ENCODE measurements at places on chromosomes 16 and 17.
A peak's percentile ranks its signal among the peaks of the same experiment; 100 is the strongest.

- no peak for DNase-seq
Observed at GRCh38 chr17:48363161-48363560, 66.9 kb downstream of the SKAP1 start.

- no peak for DNase-seq
Observed at GRCh38 chr16:57886427-57886826, 84.1 kb upstream of the KIFC3 start.

GRCh38 chr17:42361781-42362186, 26.5 kb downstream of the STAT3 start:
- no peak for DNase-seq

GRCh38 chr16:4454623-4455022, 19.8 kb downstream of the NMRAL1 start:
- DNase-seq: peak; percentile 21

DNA sequence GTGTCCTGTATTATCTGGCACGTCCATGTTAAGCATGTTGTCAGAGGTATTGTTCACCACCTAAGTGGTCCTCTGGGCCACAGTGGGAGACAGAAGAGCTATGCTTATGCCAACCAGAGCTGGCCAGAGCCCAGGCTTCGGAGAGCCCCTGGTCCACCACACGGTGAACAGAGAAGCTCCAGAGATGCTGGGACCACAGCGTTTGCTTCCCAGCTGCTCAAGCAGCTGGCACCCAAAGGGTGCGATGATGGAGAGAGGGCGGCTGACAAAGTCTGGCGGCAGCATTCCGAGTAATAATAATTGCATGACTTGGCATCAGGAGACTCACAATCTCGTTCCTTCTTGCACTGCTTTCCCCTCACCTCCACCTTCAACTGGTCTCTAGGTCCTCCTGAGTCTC, 35.8 kb upstream of the RCVRN start:
- no peak for DNase-seq

- peak; percentile 98 for DNase-seq
Observed at GRCh38 chr17:47188876-47189731, at the start of gene CDC27. Gene CDC27 (minus strand): TSS chr17:47189295. CDS start chr17:47189172, 123 bp downstream.

GRCh38 chr17:72772331-72772821, 320.1 kb downstream of the SLC39A11 start:
- DNase-seq: no peak

- peak; percentile 65 for DNase-seq
Observed at GRCh38 chr16:81625544-81626153, 153.4 kb upstream of the PLCG2 start.

DNA sequence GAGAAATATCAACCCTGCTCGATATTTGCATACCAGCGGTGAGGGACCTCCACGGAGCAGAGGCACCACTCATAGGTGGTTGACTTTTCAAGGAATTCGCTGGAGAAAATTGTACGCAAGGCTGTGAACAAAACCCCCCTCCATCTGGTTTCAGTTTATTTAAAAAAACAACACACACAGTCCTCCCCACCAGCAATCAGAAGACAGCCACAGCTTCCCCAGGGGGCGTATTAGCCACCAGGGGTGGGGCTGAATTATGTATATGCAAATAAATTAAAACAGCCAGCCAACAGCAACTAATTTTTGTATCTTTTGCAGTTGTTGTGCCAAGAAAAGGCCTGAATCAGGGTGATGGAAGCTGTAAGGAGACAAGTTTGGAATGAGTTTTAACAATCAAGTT, 5.9 kb upstream of the HSD11B2 start:
- peak; percentile 54 for DNase-seq

GRCh38 chr17:18314059-18314730, 599 bp downstream of the TOP3A start:
- DNase-seq: peak; percentile 31

- no peak for DNase-seq
Observed at GRCh38 chr16:6019490-6019991, 921.9 kb upstream of the EEF2KMT start.

- DNase-seq: no peak
Observed at GRCh38 chr17:43125967-43126910, 1.1 kb upstream of the BRCA1 start.

GRCh38 chr16:84618581-84619460, 943 bp upstream of the COTL1 start:
- DNase-seq: peak; percentile 99

GRCh38 chr17:57662041-57662440, 83.1 kb downstream of the CCDC182 start:
- no peak for DNase-seq

DNA sequence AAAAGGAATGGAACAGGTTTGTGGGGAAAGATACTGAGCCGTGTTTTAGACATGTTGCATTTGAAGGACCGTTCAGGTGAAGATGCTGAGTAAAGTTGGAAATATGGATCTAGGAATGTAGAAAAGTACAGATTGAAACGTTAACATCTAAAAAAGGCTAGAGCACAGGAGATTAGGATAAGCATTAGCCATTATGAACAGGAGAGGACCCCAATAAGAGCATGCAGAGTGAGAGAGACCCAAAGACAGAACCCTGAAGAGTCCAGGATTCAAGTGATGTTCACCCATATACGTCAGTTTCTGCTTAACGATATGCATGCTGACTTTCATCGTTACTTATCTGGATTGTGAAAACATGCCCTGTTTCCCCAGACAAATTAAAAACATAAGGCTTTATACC, 140.5 kb downstream of the STX8 start:
- DNase-seq: no peak

DNA sequence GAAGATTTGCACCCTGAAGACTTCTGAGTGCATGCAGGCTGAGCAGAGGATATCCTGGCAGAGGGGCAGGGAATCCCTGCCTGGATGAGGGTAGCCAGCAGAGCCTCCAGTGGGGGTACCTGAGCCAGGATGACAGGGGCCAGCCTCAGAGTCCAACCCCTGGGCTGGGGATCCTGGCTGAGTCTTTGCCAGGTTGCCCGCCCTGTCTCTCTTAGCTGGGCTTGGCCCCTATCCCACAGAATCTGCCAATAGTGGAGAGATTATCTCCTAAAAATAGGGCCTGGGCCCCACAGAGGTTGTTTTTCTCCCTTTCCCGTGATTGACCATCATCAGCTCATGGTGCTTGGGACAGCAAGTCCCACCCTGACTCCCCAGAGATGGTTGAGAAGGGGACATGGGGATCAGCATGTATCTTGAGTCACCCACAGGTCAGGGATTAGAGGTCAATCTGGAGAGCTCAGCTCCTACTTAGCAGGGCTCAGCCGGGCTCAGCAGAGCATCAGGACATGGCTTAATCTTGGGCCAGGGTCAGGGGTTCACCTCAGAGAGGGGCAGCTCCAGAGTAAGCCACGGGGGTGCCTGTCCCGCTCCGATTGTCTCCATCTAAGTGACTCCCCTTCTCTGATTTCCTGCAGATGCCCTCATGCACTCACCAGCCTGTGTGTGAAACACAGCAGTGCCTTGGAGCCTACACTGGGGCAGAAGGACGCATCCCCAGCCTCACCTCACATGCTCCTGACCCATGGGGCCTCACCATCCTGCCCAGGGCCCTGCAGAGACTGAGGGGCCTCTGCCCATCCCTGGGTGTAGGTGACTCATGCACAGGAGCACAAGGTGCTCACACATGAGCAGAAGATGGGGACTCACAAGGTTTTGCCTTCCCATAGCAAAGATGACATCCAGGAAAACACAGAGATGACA, 11.5 kb downstream of the CDH16 start:
- DNase-seq: no peak

- no peak for DNase-seq
Observed at GRCh38 chr17:47990962-47991731, 20.2 kb downstream of the CDK5RAP3 start.

DNA sequence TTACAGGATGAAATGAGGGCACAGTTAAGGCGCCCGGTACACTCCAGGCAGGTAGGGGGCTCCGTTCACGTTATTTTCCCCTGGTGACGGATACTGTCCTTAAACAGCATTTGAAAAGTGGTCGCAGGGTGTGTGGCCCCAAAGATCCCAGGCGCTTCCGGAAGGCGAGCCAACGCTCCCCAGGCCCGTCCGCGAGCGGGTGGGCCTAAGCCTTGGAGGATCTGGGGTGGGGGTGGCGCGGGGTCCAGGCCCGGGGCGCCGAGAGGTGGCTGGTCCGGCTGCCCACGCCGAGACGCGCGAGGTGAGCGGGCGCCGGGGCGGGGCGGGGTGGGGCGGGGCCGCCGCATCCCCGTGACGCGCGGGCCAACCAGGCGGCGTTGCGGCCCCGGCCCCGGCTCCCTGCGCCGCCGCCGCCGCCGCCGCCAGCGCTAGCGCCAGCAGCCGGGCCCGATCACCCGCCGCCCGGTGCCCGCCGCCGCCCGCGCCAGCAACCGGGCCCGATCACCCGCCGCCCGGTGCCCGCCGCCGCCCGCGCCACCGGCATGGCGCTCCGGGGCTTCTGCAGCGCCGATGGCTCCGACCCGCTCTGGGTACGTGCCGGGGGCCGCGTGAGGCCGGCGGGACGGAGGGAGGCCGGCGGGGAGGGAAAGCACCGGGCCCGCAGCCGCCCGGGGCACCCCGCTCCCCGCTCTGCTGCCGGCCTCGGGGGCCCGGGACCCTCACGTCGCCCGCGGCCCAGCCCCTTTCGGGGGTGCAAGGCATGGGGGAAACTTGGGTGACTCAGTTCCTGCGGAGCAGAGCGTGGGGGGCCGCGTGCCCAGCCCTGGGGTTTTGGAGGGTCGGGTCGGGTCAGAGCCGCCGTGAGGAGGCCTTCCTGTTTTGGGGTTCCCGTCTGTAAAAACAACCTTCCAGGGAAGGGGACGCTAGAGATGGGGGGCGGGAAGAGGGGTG, at the start of gene ABCC1:
Gene ABCC1 (plus strand): TSS at position 407 of the 951 bp plus-strand sequence. CDS start 136 bp downstream, at position 543.
- peak; percentile 52 for DNase-seq

DNA sequence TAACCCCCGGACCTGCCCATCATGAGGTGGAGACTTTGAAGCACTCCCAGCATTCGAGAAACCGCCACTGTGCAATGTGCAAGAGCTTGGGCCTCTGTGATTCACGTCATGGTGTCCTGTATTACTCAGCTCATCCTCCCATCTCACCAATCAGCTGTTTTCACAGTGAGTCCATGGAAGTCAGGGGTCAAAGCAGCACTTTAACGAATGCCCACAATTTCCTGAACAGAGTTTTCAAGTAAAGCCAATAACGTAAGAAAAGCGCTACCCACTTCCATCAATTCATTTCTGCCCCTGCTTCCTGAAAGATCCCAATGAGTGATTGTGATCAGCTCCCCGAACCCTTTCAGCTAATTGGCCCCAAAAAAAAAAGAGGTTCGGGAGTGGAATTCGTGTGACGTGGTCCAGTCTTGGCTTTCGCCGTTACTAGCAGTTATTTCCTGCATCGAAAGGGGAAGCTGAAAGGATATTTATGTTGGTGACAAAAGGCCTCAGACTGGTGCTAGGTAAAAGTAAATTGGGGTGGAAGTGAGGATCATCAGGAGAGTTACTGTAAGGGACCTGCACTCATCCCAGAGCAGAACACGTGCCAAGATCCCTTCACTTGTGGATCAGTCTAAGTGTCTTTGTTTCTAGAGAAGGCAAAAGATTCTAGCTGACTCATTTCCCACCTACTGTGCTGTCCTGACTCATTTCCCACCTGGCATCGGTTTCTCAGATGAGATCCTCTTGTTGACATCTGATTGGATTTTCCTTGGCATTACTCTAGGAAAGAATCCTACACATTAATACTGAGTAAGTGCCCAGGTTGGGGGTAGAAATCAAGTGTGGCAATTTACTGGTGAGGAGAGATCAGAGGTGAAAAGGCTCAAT, 136.7 kb upstream of the NUDT7 start:
- peak; percentile 5 for DNase-seq

DNA sequence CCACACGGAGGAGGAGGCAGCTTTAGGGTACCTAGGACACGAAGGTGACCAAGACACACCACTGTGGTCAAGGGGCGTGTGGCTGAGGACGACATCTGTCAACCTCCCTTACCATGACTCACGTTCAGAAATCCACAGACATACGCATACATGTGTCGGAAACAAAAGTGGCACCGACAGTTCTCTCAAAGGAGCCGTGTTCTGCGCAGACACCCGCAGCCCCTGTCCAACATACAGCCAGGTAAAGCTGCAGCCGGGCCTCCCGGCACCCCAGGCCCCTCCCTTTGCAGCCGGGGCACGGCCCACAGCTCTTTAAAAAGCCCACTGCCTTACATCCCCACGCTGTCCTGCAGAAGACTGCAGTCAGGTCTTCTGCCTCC, 40.5 kb upstream of the KLHDC4 start:
- peak; percentile 60 for DNase-seq

DNA sequence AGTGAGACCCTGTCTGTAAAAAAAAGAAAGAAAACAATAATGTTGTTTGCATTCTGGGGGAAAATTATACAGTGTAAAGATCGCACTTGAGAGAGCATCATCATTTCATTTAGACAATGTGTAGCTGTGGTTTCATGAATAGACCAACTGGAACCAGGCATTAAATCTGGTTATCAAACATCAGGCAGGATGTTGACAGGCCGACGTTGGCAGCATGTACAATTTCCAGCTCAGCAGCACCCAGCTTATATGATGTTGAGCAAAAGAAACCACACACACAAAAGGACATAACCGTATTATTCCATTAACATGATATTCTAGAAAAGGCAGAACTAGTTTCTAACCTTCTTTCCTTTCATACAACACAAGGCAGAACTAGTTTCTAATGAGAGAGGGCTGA, 5.8 kb downstream of the MARVELD3 start:
- no peak for DNase-seq

DNA sequence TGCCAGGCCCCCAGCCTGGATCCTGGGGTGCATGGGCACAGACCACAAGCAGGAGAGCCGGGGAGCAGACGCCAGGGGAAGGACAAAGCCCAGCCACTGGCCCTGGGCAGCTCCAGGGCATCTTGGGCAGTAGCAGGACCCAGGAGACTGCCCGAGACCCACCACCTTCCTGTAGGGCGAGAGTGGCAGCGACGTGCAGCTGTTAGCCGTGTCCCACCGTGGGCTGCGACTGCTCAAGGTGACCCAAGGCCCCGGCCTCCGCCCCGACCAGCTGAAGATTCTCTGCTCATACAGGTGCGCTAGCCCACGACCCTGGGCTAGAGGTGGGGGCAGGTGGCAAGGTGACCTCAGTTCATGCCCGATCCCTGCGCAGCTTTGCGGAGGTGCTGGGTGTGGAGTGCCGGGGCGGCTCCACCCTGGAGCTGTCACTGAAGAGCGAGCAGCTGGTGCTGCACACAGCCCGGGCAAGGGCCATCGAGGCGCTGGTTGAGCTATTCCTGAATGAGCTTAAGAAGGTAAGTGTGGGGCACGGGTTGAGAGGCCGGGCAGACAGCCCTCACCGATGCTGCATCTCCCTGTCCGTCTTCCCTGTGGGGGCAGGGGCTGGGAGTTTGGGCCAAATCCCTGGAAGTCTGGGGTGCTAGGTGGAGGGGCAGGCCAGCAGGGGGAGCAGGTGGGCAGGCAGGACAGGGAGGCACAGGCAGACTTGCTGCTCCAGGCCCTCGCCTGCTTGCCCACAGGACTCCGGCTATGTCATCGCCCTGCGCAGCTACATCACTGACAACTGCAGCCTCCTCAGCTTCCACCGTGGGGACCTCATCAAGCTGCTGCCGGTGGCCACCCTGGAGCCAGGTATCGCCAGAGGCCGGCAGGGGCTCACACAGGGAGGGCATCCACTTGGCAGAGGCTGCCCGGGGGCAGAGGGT, 13.5 kb upstream of the SMIM5 start:
- peak; percentile 48 for DNase-seq

DNA sequence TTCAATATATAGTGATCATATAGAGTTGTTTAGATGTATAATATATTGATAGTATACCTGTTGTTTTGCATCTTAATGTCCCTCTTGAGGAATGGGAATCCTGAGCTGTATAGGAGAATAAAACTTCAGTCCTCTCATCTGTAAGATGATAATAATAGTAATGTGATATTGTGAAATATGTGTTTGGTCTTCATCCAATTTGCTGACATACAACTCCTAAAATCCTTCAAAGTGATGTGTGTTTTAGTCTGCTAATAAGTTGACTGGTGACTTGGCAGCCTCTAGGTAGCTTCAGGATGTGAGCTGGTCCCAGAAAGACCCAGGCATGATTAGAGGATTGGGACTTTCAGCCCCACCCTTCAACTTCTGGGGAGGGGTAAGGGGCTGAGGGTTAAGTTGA, 22.8 kb upstream of the NFAT5 start:
- DNase-seq: peak; percentile 50

Data from EH (cell line).